ENCODE measurements at places on chromosomes 4 and X.

GRCh38 chr4:90215286-90215685, 88.1 kb downstream of the CCSER1 start:
- DNase-seq: no peak

DNA sequence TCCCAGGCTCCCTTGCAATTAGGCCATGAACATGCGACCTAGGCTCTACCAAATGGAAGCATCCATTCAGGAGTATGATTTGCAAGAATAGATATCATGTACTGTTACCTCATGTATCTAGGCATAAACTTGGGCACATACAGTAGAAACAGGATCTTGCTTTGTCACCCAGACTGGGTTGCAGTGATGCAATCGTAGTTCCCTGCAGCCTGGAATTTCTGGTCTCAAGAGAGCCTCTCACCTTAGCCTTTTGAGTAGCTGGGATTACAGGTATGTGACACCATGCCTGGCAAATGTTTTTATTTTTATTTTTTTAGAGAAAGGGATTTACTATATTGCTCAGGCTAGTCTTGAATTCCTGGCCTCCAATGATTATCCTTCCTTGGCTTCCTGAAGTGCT, 994.2 kb downstream of the ADGRL3 start:
- no peak for DNase-seq

DNA sequence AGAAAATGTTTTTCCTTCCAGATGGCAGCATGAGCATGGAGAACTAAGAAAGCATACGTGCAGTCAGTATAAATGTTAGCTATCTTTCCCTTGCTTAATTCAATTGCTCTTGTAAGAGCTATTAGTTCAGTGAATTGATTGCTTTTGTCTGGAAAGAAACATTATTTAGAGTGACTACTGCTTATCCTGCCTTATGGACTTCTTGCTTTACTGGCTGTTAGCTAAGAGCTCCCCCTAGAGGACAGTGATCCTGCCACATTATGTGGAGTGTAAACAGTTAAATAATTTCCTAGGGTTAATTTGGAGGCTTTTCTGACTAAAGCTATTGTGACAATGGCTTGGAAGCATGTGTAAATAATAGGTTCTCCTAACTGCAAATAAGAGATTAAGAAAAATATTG, 1402.4 kb downstream of the FAM133A start:
- DNase-seq: peak; percentile 69

GRCh38 chr4:137367620-137368019, 164.7 kb downstream of the PCDH18 start:
- DNase-seq: no peak

- no peak for DNase-seq
Measured at GRCh38 chr4:5101571-5101970, 50.3 kb downstream of the STK32B start.

- DNase-seq: no peak
Measured at GRCh38 chr4:17356926-17357325, 155.0 kb downstream of the QDPR start.

DNA sequence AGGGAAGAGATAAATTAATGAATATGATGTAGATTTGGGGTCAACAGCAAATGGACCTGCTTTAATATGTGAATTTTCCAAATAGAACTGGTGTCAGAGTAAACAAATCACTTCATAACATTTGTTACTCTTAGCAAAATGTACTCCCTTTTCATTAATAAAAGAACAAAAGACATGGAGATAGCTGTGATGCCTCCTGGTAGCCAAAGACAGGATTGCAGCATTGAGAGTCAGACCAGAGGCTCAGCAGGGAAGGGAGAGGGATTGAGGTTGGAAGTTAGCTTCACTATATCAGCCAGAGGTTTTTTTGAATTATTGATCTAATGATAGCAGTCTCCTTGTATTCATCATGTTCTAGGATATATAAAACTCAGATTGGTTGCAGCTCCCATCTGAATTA, 17.4 kb upstream of the RAB40A start:
- DNase-seq: no peak

- no peak for DNase-seq
Measured at GRCh38 chr4:122604146-122604545, 16.7 kb downstream of the IL21 start.

Measured in Karpas-422 (cell line).